ENCODE measurements at places on chromosomes 7 and 10. TPM values are rescaled to one million over a fixed set of nuclear protein-coding genes. Genes with fewer than 3 reads are reported as not detected.

Gene SPDYE9
- 0.17 TPM for total RNA-seq

Gene MYH16
- 1.7 TPM for total RNA-seq

Gene NEBL
- 1.9 TPM for total RNA-seq

Gene TAF6
- 55.3 TPM for total RNA-seq

Gene LEP
- total RNA-seq: 1.0 TPM
